ENCODE measurements at places on chromosomes 4 and X.
A peak's percentile ranks its signal among the peaks of the same experiment; 100 is the strongest.

DNA sequence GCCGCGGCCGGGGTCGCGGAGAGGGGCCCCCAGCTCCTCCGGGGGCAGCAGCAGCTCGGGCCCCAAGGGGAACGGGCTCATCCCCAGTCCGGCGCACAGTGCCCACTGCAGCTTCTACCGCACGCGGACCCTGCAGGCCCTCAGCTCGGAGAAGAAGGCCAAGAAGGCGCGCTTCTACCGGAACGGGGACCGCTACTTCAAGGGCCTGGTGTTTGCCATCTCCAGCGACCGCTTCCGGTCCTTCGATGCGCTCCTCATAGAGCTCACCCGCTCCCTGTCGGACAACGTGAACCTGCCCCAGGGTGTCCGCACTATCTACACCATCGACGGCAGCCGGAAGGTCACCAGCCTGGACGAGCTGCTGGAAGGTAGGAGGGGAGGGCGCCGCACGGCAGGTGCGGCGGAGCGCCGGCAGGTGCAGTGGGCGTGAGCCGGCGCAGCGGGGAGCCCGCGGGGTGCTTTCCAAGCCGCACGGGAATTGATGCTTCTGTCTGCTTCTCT, 886 bp downstream of the DCLK2 start:
- DNase-seq, result peak; percentile 61

- no peak for DNase-seq
Observed at GRCh38 chrX:154806837-154807501, 1.7 kb upstream of the MPP1 start.

DNA sequence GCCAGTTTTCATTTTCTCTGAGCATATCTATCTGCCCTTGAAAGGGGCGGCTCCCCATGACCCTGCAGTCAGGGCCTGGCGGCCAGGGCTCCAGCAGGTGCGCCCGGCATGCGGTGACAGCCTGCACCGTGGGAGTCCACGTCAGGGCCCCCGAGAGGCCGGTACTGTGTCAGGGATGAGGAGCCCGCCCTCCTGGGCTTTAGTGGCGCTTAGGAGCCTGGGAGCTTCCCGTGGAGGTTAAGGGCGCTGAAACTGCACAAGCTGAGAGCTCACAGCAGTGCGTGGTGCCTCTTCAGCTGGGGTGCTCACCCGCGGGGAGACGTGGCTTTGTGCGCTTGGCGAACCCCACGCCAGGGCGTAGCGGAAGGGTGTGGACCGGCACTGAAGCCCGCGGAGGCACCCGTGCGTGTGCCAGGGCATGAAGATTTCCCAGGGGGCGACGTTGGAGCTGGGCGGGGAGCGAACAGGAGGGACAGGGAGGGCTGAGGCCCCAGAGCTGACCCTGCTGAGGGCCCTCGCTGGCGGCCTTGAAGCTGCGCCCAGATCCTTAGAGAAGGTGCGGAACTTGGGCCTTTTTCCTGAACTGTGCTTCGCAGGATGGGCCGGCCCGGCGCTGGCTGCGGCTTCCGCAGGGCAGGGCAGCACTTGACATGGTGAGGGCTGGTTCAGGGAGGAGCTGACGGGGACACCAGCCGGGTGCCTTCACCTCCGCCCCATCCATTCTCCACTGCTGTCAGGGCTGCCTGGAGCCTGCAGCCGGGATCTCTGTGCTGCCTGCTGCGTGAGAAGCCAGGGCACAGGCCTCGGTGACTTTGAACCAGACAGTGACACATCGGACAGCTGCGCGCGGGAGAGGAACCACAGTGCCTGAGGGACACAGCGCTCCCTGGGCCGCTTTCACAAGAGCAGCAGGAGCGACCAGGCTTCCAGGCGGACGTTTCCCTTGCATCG, 32.9 kb downstream of the HTT-AS start:
- DNase-seq, result peak; percentile 78

- DNase-seq, result no peak
Observed at GRCh38 chr4:10703156-10703555, 18.6 kb upstream of the CLNK start.

GRCh38 chrX:134338527-134338926, 101.5 kb downstream of the CCDC160 start:
- no peak for DNase-seq

DNA sequence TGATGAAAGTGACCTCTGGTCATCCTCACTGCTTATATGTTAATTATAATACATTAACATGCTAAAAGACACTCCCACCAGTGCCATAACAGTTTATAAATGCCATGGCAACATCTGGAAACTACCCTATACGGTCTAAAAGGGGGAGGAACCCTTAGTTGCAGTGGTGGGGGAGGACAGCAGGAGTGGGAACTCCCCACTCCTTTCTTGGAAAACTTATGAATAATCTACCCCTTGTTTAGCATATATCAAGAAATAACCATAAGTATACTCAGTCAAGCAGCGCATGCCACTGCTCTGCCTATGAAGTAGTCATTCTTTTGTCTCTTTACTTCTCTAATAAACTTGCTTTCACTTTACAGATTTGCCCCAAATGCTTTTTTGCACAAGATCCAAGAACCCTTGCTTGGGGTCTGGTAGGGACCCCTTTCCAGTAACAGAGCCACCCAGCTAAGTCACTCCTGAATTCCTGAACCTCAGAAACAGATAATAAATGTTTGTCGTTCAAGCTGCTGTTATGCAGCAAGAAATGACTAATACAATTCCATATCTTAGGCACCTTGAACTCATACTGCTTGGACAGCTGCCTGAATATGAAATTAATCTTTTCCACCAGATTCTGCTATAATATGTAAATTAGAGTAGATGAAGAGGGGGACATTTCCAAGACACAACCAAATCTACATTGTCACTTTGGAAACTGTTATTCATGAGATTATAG, 14.4 kb upstream of the REPS2 start:
- DNase-seq, result no peak

- no peak for DNase-seq
Observed at GRCh38 chr4:111323916-111324315, 701.0 kb upstream of the PITX2 start.

DNA sequence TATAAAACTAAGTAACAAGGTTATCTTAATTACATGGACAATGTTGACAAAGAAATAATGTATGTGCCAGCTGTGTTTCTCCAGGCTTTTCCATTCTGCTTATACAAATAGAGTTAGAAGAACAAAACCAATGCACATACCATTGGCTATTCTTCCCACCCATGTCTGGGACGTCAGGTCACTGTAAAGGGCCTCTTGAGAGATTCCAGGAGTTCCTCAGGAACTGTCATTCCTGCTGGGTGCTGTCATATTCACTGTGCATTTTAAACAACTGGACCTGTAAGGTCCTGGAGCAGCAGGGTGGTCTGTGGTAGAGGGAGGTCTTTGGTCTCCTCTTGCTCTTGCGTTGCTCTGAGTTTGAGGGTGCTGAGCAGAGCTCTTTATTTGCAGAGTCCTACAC, 74.6 kb upstream of the AP1S2 start:
- no peak for DNase-seq

- DNase-seq, result no peak
Observed at GRCh38 chr4:126564283-126564854, 1068.4 kb upstream of the INTU start.

DNA sequence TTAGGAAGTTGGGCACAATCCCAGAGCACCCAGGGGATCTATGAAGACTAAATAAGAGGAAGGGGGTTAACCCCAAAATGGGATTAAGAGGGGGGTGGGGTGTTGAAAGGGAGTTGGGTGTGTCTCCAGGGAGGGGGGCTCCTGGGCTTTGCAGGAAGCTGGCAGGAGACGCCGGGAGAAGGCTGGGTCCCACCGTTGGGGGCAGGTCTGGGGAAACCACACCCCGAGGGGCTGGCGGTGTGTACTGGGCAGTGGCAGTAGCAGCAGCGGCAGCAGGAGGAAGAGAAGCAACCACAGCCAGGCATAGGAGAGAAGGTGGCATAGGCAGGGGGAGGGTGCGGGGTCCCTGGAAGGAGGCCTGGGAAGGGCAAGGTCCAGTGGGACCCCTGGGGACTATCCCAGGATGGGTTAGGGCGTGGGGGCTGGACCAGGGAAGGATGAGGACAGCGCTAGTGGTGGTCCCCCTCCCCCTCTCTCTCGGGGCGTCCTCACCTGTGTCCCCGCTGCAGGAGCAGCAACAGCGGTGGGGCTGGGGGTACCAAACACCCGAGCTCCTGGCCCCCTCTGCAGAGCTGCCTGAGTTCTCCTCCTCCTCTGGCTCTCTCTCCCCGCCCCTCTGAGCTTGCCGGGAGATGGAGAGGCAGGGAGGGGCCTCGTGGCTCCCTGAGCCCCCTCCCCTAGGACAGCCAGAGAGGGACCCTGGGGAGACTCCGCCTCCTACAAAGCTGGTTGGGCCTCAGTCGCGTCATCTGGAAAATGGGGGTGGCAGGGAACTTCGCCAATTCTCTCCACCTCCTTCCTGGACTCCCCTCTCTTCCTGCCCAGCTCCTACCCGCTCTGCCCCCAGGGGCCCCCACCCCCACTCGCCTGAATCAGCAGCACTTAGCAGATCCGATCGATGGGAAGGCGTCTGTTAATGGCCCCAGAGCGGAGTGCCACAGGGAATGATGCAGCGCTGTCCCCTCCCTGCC, at the start of gene KCND1:
Gene KCND1, minus strand, starts transcription at position 596 of the 971 bp plus-strand sequence. CDS start 1,573 bp downstream, outside the sequence.
- DNase-seq, result peak; percentile 24

DNA sequence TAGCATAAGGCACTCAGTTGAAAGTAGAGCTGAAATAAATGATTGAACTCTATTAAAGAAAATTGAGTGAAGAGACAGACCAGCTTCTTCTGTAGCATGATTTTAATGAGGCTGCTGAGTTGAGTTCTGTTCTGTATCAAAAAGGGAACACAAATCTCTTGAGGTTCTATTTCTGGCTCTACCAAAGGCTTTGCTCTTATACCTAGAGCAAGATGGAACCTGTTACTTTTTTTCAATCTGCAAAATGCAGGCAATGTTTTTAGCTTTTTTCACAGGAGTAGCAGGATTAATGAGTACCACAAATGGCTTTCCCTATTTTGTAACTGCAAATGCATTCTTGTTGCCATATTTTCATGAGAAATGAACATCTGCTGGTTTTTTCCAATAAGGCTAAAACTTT, 4.2 kb upstream of the ERVMER34-1 start:
- no peak for DNase-seq

DNA sequence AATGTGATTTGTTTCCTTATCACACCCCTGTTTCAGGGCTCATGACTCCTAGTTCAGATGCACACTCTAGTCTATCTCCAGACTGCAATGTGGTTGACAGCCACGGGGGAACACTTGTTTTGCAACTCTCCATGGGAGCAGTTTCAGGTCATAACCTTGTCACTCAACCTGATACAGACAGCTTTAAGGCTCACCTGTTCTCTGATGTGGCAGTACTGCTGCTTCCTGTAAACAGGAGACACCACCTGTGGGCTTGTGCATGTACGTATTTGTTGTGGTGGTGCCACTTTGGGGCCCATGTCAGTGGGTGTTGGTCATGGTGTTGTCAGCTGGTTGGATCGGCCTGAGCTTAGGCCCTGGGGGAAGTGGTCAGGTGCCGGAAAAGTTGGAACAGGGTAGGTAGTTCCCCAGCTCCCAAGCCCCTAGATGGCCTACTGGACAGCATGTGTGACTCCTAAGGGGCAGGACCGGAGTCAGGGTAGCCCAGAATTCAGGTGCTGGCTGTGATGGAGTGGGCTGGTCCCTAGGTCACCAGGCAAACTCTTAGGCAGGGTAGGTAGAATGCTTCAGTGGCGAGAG, 46.2 kb downstream of the FAM9B start:
- no peak for DNase-seq

DNA sequence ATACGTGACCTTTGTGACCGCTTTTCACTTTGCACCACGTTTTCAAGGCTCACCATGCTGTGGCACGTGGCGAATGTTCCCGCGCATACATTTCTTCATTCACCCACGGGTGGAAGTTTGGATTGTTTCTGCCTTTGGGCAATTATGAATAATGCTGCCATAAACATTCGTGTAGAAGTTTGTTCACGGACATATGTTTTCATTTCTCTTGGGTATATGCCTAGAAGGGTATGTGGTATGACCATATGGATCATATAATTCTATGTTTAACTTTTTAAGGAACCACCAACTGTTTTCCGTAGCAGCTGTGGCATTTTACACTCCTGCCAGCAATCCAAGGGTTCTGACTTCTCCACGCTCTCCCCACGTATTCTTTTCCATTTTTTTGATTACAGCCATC, 60.9 kb upstream of the MXD4 start:
- no peak for DNase-seq

- no peak for DNase-seq
Observed at GRCh38 chrX:152445926-152446325, 5.2 kb downstream of the GABRA3 start.

GRCh38 chr4:158856852-158857251, 88.0 kb downstream of the FNIP2 start:
- DNase-seq, result peak; percentile 24

GRCh38 chr4:102809190-102809589, 18.2 kb downstream of the UBE2D3 start:
- no peak for DNase-seq
